Activated T-cell treated with anti-CD3 and anti-CD28 coated beads, Interleukin-2, amount 50 U/mL, for 1 hour (primary cell): ENCODE measurements at places on chromosomes 5 and 9.

GRCh38 chr9:100379862-100380261 lies 27.1 kb upstream of the TEX10 start:
- DNase-seq: no peak

- no peak for DNase-seq
Observed at GRCh38 chr9:131284856-131285255, 4.7 kb upstream of the PLPP7 start.

DNA sequence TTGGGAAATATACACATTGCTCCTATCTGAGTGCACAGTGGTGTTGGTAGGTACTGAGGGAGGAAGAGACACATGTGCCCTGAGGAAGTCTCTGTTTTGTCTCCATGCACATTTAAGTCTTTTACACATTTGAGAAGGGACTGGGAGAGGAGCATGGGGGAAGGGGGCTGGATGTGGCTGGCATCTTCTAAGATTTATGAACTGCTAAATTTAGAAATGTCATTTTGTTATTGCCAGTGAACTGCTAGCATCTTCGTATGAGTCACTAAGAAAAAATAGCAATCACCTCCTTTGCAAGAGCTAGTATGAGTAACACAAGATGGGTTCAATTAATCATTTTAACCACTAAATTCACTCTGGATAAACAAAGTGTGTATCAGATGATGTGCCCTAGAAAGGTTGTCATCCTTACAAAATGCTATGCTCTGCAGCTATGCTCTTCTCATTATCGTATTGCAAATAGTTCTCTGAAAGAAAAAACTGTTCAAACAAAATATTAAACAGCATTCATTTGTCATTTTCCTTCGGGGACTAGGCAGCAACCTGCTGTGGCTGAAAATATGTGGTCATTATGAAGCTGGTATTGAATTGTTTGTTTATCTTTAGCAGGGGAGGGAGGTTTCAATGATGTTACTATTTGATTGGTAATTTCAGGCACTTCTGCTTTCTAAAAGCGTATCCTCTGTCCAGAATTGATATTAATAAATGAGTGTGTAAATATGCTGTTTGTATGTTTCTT lies 236.5 kb downstream of the DMRTA1 start:
- no peak for DNase-seq

DNA sequence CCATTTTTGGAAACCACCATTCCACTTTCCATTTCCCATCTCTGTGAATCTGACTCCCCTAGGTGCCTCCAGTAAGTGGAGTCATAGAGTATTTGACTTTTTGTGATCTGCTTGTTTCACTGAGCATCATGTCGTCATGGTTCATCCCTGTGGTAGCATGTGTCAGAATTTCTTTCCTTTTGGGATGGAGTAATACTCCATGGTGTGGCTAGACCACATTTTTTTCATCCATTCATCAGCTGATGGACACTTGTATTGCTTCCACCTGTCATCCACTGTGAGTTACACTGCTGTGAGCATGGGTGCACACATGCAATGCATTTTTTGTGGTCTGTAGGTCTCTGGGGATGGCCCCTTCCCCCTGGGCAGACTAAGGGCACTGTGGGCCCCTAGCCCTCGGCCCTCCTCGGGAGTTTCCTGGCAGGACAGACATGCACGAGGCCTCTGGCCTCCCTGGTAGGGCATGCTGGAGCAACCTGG lies 115.9 kb downstream of the GADD45G start:
- DNase-seq: no peak
